Cerebellum (tissue), 4 donors: ENCODE measurements at places on chromosomes 3 and 15.

GRCh38 chr3:181921220-181921619 lies 209.5 kb downstream of the SOX2 start:
- no peak for DNase-seq

- no peak for DNase-seq
Observed at GRCh38 chr3:24661175-24661584, 166.5 kb upstream of the THRB start.

GRCh38 chr3:160052385-160053047 lies 63.9 kb downstream of the IL12A start:
- DNase-seq, result no peak

DNA sequence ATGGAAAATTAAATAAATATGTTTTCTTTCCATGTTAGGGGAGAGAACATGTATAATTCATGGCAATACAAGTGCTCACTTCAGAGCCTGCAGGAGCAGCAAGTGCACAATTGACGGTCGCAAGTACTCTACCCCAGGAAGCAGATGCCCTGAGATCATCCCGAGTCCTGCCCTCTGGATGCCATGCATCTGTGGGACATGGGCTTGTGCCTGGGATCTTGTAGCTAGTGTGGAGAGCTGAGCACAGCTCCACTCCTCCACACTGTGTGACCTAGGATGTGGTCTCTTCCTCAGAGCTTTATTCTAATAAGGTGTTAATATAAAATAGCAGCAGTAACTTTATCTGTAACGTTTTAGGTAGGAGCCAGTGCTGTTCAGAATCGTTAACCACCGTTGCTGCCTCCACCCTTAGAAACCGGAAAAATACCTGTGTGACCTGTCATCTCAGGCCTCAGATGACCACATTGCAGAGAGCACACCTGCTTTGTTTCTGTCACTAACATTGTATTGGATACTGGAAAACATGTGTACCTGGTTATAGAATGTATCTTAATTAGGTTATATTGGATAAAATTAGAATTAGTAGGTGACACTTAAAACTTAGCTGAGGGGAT lies 105.0 kb upstream of the GOLGA6L6 start:
- no peak for DNase-seq

- DNase-seq, result no peak
Observed at GRCh38 chr3:193030276-193030675, 112.6 kb upstream of the MB21D2 start.
